Sciatic nerve (tissue), 2 donors: ENCODE measurements at places on chromosomes 5 and 9.

DNA sequence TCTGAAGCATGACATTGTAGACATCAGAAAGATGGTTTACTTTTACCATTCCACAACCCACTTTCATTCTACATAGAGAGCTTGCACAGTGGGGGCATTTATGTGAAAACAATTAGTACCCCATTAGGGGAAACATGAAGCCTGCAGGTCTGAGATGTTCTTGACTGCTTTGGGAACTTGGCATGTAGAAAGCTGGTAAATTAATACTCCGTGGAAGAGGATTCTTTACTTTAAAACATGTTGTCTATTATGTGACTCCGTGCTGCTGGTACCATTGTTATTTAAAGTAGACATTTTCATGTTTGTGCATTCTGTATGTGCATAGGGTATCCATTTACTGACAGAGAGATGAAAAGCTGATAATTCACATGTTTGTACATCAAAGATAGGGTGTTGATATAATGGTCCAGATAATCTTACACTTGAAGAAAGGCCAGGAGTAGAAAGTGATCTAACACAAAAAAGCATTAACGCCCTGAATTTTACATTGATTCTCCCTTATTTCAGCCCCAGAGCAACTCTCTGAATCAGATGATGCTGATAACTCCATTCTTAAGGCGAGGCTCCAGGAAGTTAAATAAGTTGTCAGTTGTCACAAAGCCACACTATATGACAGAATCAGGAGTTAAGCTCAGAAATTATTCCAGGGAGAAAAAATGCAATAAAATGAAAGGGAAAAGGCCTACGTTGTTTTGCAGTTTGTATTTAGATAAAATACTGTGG is 50.1 kb upstream of the CD180 start:
- DNase-seq: no peak

DNA sequence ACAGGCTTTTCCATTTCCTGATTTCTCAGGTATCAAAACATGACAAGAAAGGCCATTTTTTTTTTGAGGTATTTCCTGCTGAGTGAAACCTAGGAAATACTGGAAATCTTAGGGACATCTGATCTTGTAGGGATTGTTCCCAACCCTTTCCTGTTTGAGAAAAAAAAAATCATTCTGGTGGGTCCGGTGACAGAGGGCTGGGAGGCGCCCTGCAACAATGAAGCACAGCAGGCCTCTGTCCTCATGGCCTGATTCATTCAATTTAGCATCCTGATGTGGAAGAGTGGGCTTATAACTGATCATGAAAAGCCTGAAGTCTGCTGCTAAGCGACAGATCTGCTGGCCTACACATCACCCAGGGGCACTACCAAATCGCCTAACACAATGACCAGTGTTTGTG is 3.0 kb upstream of the C9orf153 start:
- no peak for DNase-seq

GRCh38 chr5:36206913-36207312 is 34.8 kb downstream of the NADK2 start:
- no peak for DNase-seq

DNA sequence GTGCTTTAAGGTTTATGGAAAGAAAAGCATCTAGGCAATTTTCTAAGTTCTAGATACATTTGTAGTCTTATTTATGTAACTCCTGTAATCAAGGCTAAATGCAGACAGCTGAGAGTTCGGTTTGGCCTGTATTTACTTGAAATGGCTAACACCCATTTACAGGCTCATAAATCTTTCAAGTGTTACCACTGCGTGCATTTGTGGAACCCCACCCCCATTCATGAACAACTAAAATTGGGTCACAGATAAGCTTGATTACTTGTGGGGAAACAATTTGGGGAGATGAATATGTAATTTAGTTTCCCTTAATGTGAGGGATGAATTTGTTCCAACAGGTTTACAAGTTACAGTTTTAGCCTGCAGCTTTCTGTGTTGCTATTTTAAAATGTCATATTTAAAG is 360.6 kb downstream of the ARRDC3 start:
- DNase-seq: no peak

GRCh38 chr5:179357031-179357430 is 11.8 kb upstream of the ADAMTS2 start:
- no peak for DNase-seq

DNA sequence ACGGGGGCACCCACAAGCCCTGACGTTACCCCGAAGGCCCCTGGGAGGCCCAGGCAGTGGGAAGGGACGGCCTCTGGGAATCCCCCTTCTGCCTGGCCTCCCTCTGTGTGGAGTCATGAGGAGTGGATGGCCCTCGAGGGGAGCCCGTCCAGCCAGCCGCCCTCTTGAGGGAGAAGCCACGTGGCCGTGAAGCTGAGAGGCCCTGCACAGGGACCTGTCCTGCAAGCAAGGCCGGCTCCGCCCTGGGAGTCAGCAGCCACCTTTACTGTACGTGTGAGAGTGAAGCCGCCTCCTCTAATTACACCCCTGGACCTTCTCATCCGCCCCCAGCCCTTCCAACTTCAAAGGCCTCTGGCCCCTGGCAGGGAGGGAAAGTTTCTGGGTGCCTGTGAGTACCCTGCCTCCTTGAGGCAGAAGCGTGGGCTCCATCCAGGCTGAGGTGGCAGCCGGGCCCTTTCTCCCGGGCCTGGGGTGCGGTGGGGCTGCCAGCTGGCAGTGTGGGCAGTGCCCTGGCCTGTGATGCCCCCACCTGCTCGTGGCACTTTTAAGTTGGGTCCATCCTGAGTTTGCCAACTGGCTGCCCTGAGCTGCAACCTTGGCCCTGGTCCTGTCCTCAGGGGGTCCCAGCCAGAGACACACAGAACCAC is 55.9 kb upstream of the EGFL7 start:
- DNase-seq: no peak

- DNase-seq: no peak
Measured at GRCh38 chr5:59081693-59082092, 498.8 kb downstream of the RAB3C start.

- no peak for DNase-seq
Measured at GRCh38 chr9:137485343-137486140, 26.4 kb upstream of the NSMF start.

- no peak for DNase-seq
Measured at GRCh38 chr9:2286825-2287455, 271.8 kb downstream of the SMARCA2 start.

DNA sequence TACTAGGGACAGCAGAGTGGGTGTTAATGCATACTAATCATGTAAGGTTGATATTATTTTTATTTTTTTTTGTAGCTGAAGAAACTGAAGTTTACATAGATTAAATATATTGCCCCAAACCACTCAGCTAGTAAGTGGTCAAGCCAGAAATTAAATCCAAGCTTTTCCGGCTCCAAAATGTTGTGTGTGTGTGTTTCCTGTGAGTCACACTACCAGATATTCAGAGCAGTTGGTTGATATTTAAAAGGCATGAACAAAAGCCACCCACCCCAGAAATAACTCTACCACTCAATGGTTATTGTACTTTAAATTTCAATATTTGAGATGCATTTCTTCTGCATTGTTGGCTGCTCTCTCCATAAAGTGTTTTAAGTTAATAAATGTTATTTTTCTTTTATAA is 29.5 kb downstream of the KCNN2 start:
- DNase-seq: no peak
